ENCODE measurements at places on chromosomes 1 and 21.

GRCh38 chr1:39542924-39543323 lies 33.7 kb downstream of the PABPC4 start:
- no peak for DNase-seq

DNA sequence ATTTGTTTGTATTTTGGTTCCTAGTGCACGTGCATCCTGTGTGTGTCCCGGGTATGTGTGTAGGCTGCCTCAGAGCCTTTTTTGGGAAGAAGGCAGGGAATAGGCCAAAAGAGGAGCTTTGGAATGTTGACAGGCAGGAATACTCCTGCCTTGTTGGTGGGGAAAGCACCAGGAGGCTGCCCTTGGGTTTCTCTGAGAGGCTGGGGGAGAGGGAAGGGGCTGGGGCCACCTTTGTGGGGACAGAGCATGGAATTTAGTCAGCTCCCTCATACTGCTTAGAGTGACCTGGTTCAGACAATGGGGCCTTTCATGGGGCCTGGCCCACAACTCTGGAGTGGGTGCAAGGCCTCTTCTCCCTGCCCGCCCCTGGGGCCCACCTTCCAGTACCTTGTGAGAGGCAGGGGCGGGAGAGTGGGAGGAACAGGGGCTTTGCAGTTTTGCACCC lies 31.3 kb downstream of the ACOT11 start:
- no peak for DNase-seq

DNA sequence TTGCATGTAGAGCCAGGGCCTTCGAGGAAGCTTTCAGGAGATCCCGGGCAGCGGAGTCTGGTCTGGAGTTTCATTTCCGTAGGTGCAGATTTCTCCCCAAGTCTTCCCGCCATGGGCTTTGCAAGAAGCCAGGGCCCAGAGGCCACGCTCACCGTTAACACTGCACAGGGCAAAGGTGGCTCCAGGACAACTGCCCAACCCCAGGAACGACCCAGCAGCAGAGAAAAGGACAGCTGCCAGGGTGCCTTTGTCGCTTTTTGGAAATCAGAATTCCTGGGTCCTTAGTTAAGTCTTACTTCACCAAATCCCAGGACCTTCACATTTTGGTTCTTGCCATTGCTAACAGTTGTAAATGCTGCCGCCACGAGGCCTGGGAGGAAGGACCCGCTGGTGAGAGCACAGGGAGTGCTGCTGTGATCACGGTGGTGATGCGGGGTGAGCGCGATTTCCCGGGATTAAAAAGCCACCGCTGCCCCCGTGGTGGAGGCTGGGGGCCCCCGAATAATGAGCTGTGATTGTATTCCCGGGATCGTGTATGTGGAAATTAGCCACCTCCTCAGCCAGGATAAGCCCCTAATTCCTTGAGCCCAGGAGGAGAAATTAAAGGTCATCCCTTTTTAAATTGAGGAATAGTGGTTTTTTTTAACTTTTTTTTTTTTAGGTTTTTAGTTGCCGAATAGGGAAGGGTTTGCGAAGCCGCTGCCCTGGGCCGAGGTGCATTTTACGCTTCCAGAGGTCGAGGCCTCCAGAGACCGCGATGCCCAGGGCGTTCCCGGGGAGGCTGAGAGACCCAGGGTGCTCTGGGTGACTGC lies 8.2 kb downstream of the SIM2 start:
- DNase-seq, result no peak

DNA sequence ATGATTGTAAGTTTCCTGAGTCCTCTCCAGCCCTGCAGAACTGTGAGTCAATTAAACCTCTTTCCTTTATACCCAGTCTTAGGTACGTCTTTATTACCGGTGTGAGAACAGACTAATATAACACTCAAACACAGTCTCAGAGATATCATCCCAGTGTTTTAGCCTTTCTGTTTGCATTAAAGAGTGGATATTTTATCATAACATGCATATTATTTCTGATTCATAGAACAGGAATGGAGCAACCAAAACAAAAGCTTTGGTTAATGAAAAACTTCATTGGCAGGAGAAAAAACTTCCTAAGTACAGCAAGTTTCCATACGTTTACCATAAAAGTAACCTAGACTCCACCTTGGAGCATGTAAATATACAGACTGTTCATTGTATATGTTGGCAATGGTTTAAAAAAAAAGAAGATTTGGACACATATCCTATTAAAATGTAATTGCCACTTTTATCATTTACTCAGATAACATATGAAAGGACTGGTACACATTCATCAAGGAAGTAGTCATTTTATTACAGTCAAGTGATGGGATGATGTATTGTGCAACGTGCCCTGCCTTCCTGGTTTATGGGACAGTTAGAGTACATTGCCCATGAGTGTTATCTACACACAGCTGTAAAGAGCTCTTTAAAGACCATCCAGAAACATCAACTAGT lies 144.8 kb downstream of the ETS2 start:
- no peak for DNase-seq

Measured in activated naive CD8-positive, alpha-beta T cell treated with anti-CD3 and anti-CD28 coated beads, Interleukin-2, amount 50 U/mL, for 24 hours (primary cell).